ENCODE measurements at places on chromosomes 6 and 20.

GRCh38 chr20:42979720-42980119 lies 210.0 kb downstream of the PTPRT start:
- no peak for DNase-seq

GRCh38 chr6:152563177-152563576 lies 74.0 kb downstream of the SYNE1 start:
- DNase-seq = no peak

- DNase-seq = no peak
Observed at GRCh38 chr6:32641122-32641521, 3.9 kb downstream of the HLA-DQA1 start.

DNA sequence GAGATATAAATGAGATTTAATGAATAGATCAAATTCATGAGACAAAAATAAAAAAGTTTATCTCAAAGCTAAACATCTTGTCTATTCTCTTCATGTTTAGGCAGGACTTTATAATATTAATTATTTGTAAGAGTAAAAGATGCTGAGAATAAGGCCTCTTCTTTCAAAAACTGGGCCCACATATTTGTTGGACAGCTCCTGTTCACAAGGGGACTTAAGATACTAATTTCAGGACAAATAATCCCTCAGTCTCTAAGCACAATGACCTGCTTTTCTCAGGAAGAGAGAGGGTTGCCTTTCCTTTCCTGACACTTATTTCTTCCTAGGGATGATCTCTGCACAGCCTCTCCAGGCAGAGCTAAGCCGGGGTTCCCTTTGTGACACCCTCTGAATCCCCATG lies 43.3 kb downstream of the NOX3 start:
- DNase-seq = no peak

DNA sequence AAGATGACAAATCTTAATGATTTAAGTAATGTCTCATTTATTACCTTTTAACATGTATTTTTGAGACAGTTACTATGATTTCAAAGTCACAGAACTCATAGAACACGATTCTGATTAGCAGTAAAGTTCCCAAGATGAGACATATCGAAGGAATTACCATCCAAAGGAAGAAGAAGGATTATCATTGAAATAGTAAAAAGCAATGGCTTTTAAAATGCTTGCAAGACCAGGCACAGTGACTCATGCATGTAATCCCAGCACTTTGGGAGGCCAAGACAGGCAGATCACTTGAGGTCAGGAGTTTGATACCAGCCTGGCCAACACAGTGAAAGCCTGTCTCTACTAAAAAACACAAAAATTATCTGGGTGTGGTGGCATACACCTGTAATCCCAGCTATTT lies 219.2 kb downstream of the KHDC1L start:
- DNase-seq = no peak

GRCh38 chr6:126076992-126077664 lies 90.8 kb downstream of the TRMT11 start:
- no peak for DNase-seq

- peak; percentile 69 for DNase-seq
Observed at GRCh38 chr20:62642051-62642665, at the start of gene SLCO4A1. Gene SLCO4A1, plus strand, starts transcription at chr20:62642503. Its CDS starts 13,952 bp downstream, at chr20:62656455.

DNA sequence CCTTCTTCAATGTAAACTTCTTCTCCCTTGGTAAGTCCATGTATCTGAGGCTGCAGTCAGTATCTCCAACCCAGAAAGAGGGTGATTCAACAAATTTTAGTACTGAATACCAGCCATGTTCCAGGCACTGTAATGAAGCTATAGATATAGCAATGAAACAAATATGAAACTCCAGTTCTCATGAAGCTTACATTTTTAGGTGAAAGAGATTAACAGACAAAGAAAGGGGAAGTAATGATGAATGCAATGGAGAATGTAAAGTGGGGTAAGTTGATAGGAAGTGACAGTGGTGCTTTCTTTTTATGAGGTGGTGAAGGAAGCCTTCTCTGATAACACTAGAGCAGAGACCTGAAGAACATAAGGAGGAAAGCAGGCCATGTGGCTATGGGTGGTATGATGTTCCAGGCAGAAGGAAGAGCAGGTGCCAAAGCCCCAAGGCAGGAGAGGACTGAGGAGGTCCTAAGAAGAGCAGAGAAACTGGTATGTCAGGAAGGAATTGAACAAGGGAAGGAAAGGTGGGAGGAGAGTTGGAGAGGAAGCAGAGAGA lies 143.6 kb downstream of the TFAP2B start:
- DNase-seq = no peak

DNA sequence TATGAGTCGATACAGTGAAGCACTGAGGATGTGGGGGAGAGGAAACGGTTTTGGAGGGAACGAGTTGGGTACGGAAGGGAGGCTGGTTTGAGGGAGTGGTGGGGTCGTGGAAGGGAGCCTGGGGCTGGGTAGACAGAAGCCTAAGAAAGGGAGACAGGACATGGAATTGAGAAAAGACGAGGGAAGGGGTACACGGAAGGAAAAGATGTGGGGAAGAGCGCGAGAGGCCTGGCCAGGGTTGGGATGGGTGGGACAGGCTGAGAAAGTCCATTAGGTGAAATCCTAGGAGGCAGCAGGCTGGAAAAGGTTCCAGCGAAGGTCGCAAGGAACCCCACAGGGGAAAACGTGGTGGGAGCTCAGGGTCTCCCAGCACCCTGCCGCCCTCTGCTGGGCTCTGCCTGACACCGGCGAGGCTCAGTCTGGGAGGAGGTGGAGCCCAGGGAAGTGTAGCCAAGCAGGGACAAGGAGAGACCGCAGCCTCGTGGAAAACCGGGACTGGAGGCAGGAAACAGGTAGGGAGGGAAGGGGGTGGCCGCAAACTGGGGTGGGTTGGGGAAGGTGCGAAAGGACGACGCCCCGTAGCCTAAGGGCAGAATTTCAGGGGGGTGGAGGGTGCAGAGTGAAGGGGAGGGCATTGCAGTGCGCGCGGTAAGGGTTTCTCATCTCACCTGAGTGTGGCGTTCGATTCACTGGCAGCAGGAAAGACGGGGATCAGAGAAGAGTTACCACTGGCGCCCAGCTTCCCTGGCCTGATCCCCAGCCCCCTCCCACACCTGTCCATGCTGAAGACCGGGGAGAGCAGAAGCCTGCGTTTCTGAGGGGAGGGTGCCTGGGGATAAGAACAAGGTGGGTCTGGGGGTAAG lies 4.3 kb downstream of the GABBR1 start:
- DNase-seq = peak; percentile 6

- peak; percentile 73 for DNase-seq
Observed at GRCh38 chr6:21046276-21046675, 512.0 kb downstream of the CDKAL1 start.

- DNase-seq = peak; percentile 5
Observed at GRCh38 chr6:106568530-106568929, 60.8 kb downstream of the RTN4IP1 start.

DNA sequence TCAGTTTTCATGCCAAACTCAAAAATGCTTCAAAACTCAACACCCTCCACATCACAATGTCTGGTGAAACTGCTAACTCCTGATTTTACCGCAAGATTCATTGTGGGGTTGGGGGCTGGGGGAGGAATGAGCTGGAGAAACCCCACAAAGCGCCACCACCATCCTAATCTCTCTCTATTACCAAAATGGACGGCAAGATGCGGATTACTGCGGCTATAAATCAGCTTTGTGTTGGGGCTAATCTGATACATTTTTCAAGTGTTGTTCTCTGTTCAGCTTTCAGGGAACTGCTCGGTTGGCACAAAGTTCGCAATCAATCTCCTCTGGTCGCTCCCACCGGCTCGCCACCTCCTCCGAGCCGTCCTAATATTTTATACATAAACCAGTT lies 83.7 kb downstream of the TMEM242 start:
- DNase-seq = no peak

DNA sequence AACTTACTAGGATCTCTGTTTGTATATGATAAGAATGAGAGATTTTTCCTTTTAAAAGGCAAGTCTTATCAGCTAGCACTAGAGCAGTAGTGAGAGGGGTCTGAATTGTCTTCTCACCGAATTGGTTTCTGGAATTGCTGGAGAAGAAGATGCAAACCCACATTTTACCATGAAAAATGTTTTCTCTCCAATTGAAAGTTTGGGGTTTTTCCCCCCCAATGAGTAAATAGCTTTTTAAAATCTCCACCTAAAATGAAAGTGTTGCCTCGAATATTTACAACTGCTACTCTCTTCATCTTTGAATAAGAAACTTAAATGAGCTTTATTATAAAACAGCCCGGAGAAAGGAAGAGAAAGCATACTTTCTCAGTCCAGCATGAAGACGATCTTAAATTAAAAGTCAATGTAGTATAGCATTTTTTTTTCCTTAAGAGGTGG lies 1.8 kb downstream of the TCF21 start:
- DNase-seq = no peak

- DNase-seq = no peak
Observed at GRCh38 chr6:106419900-106420613, 59.5 kb downstream of the CRYBG1 start.

DNA sequence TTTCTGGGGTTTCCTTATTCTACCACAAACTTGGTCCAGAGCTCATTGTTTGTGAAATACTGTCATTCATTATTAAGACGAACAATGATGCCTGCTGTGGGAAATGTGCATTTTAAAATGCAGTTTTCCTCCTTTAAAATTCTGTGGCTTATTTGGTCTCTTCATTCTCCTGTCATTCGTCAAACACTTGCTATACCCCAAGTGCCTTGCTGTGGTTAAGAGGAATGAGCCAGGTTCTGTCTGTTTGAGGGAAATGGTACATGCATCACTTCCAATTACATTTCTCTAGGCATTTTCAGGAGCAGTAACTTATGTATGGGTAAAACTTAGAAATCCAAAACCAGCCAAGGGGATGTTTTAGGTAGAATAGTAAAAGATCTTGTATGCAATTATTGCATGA lies 1087.7 kb downstream of the KIF16B start:
- no peak for DNase-seq

GRCh38 chr6:14701946-14702345 lies 543.9 kb upstream of the JARID2 start:
- no peak for DNase-seq

DNA sequence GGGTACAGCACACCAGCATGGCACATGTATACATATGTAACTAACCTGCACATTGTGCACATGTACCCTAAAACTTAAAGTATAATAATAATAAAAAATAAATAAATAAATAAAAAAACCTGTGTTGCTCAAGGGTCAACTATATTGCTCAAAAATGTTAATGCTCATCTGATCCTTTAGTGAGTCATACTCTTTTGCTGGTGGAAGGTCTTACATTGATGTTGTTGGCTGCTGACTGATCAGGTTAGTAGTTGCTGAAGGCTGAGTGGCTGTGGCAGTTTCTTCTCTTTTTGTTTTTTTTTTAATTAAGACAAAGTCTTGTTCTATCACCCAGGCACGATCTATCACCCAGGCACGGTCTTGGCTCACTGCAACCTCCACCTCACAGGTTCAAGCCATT lies 29.6 kb upstream of the SMIM26 start:
- DNase-seq = no peak

DNA sequence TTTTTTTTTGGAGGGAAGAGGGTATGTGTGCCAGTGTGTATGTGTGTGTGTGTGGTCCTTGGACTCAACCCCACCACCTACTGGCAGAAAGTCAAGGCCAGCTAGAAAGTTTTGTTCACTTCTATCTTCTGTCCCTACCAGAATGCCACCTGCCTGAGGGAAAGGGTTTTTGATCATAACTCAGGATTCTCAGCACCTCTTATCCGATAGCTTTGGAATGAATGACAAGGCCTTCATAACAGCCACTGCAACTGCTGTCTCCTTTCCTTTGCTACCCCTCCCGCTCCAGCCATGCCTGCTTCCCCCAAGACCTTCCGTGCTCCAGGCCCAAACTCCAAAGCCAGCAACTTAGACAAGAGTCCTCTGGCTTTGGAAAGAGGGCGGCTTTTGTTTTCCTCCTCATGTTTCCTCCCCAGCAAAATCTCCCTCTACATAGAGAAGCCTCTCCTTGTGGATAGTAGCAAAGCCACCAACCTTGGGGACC lies 18.7 kb downstream of the BTN3A1 start:
- peak; percentile 5 for DNase-seq

GRCh38 chr6:50543666-50544065 lies 169.7 kb upstream of the TFAP2D start:
- DNase-seq = no peak

- DNase-seq = peak; percentile 14
Observed at GRCh38 chr6:84280030-84280429, 52.6 kb upstream of the CEP162 start.

GRCh38 chr6:158772172-158772571 lies 47.0 kb downstream of the EZR start:
- no peak for DNase-seq

- DNase-seq = no peak
Observed at GRCh38 chr6:149458806-149459205, 26.0 kb downstream of the ZC3H12D start.

Measured in RCC 7860 (cell line).